ENCODE measurements at places on chromosomes 7 and 10.

GRCh38 chr10:113019692-113020474 lies 69.8 kb downstream of the TCF7L2 start:
- no peak for DNase-seq

DNA sequence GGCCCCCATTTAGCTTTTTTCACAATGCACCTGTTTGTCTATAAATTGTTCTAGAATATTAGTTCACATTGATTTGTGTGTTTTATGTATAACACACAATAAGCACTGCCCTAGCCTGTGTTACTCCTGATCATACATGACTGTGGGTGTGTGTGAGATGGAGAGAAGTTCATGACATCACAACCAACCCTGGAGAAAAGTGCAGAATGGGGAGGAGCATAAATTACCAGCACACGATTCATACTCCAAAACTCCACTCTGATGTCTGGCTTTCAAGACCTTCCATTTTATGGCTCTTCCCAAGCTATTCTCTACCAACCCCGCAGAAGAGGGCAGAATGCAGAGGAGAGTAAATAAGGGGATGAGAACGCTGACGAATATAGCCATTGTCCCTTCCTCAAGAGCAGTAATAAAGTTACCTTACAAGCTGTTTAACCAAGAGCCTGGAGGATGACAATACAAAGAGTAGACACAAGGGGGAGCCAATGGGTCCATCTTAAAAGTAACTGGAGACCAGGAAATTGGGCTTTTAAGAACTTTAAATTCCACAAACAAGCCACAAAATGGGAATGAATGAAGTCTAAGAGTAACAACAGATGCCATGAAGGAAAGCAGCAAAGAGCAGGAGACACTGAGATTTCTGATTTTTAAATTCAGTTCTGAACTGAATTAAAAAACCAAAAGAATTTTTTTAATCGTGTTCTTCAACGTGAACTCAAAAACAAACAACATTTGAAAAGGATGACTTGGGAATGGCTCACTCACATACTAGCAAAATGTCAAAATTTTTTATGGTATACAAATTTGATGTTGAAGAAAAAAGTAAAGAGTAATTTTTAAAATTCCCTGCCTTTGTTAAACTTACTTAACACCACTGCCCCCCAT lies 159.6 kb downstream of the PARD3 start:
- DNase-seq, result peak; percentile 48

GRCh38 chr10:110304394-110304779 lies 333 bp downstream of the SMNDC1 start:
- DNase-seq, result no peak

GRCh38 chr10:46227936-46228562 lies 58.7 kb upstream of the ANTXRL start:
- DNase-seq, result no peak

- DNase-seq, result no peak
Observed at GRCh38 chr10:614139-614711, 75.2 kb downstream of the DIP2C start.

- DNase-seq, result no peak
Observed at GRCh38 chr7:108094346-108094745, 35.8 kb downstream of the LAMB4 start.

DNA sequence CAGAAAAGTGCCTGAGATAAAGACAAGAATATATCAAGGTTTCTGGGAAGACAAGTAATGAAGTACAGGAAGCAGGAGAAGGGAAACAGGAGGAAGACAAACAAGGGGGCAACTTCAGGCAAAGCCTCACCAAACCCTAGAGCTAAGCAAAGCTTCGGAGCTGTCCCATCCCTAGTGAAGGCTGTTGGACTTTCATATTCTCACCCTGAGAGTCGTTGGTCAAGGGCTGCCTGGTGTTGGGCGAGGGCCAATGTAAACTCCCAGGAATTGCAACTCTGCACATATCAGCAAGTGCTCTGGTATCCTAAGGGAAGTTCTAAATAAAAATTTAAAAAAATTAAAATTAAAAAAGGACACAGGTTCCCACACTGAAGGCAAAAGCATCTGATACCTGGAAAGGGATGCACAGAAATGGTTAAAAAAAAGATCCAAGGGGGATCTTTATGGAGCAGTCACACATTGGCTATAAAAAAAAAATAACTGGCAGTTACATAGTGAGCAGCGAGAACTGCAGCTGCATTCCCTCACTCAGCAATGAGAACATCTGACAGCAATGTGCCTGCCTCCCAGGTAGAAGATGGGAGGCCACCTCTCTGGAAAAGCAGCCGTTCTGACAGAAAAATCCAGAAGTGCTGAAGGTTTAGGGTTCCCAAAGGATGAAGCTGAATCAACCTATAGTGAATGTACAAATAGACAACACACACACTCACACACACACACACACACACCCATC lies 304.7 kb downstream of the WDR11 start:
- no peak for DNase-seq

GRCh38 chr7:6228361-6229229 lies 43.8 kb downstream of the CYTH3 start:
- no peak for DNase-seq

GRCh38 chr7:121563177-121563576 lies 167.1 kb upstream of the FAM3C start:
- no peak for DNase-seq

- DNase-seq, result no peak
Observed at GRCh38 chr7:26580711-26581110, 283.7 kb downstream of the SKAP2 start.

- peak; percentile 29 for DNase-seq
Observed at GRCh38 chr7:104848138-104848990, 165.6 kb upstream of the KMT2E start.

DNA sequence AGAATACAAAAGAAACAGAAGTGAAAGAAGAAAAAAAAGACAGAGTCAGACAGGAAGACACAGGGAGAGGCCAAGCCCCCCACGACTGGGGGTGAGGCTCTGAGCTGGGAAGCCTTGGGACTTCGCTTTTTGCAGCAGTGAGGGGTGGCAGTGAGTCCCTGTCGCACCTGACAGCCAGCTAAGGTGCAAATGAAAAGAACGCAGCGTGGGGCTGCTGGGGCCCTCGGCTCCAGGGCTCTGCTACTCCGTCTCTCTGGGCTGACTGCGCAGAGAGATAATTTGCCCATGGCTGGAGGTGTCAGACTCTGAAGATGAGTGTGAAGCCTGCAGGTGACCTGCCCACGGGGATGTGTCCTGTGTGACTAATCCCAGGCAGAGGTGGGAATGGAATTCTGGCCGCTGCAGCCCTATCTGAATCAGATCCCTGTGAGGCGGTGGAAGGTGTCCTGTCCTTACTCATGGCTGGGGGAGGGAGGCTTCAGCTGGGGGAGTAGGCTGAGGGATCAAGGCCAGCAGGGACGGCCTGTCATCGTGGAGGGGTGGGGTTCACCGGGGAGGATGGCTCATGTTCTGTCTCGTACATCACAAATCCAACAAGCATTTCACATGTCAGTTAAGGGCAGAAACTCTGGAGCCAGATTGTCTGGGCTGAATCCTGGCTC lies 96.4 kb downstream of the SLIT1 start:
- DNase-seq, result no peak

GRCh38 chr10:18226336-18226735 lies 86.1 kb downstream of the CACNB2 start:
- no peak for DNase-seq

GRCh38 chr7:47225387-47226131 lies 356.4 kb downstream of the TNS3 start:
- no peak for DNase-seq

GRCh38 chr10:133379152-133379800 lies at the start of gene PAOX:
Gene PAOX (plus strand): TSS chr10:133379262. CDS start chr10:133379317, 55 bp downstream.
- peak; percentile 42 for DNase-seq

- DNase-seq, result no peak
Observed at GRCh38 chr10:63537536-63537935, 16.3 kb downstream of the REEP3 start.

GRCh38 chr10:84367256-84367655 lies 38.9 kb downstream of the CCSER2 start:
- DNase-seq, result no peak

DNA sequence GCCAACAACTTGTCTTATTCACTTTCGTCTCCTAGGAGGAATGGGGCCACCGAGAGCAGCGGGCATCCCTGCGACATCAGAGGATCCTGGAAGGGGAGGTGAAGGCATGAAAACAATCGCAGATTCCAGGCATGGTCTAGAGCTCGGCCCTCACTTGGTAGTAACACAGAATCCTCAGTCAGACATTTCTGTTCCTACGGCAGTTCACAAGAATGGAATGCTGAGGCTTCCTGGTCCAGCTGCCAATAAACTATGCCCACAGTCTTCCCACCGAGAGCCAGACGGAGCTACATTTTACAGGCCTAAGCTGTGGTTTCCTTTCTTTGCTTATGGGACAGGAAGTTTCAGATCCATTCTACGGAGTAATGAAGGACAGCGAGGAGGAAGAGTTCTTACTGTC lies 75.8 kb downstream of the OR13A1 start:
- DNase-seq, result no peak

GRCh38 chr7:129368389-129368986 lies 65.7 kb upstream of the STRIP2 start:
- DNase-seq, result no peak

DNA sequence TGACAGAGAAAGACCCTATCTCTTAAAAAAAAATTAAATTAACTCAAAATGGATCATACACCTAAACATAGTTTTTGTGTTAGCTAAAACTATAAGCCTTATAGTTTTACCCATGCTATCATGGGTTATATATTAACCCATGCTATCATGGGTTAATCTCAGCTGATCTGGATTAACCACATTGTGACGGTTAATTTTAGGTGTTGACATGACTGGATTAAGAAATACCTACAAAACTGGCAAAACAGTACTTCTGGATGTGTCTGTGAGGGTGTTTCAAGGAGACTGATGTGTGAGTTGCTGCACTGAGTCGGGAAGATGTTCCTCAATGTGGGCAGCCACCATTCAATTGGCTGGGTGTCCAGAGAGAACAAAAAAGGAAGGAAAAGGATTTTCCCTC lies 44.3 kb upstream of the FXYD4 start:
- DNase-seq, result no peak

GRCh38 chr7:127897704-127898454 lies 133.4 kb downstream of the LRRC4 start:
- peak; percentile 27 for DNase-seq

GRCh38 chr7:158508802-158509385 lies 78.7 kb downstream of the PTPRN2 start:
- DNase-seq, result no peak

DNA sequence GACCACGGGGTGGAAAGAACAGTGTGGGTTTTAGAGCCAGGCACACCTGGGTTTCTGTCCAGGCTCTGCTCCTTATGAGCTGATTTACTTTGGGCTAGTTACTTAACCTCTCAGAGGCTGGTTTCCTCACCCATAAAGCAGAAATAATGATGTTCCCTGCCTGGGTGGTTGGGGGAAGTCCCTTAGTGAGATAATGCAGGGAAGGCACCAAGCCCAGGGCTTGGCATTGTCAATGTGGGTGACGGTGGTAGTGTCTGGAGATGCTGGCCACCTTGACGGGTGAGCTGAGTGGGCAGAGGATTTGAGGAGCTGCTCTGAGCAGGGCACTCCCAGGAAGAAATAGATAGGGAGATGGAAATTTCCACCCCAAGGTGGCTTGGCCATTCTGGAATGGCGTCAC lies 65.2 kb downstream of the SH2D4B start:
- DNase-seq, result no peak

DNA sequence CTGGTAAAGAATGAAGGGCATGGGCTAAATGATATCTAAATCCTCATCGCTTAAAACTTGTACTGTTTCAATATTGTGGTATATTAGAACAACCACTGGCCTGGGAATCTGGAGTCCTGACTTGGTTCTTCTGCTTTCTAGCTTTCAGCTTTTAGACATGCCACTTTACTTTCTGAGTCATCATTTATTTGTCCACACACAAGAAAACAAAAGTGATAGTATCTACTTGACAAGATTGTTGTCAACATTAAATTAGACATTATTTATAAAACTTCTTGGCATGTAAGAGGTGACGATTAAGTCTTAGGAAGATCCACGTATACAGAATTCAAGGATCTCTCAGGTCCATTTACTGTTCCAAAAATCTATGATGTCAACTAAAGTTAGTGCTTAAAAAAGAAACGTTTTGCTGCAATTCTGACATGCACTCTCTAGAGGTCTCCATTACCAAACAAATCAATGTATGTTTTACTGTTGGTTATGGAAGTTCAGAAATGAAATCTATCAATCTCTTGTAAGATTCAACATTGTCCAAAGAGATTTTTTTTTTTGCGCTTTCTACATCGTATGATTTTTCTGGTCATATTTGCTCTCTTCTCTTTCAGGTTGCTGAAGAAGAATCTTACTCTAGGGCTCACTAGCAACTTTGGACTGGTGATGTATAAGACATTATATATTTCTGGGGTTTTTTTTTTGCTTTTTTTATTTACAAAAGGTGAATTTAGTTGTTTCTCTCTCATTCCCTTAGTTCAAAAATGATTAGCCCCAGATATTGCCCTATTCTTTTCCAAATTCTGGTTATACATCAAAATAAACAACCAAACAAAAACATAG lies 53.6 kb upstream of the DYNC1I1 start:
- DNase-seq, result no peak

DNA sequence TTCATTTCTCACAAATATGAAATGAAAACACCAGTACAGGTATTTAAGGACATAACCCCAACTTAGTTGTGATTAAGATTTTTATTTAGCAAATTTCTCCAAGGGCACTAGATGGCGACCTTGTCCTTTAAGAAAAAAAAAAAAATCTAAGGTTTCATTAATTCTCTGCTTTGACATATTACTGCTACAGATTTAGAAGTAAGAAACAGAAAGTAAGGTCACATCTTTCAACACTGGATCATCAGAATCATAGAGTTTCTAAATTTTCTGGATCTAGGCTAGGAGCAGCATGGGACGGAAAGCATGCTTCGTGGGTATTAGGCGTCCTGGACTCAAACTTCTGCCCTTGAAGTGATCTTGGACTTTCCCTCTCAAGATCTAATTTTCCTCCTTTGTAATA lies 85.5 kb upstream of the PRKG1 start:
- no peak for DNase-seq

DNA sequence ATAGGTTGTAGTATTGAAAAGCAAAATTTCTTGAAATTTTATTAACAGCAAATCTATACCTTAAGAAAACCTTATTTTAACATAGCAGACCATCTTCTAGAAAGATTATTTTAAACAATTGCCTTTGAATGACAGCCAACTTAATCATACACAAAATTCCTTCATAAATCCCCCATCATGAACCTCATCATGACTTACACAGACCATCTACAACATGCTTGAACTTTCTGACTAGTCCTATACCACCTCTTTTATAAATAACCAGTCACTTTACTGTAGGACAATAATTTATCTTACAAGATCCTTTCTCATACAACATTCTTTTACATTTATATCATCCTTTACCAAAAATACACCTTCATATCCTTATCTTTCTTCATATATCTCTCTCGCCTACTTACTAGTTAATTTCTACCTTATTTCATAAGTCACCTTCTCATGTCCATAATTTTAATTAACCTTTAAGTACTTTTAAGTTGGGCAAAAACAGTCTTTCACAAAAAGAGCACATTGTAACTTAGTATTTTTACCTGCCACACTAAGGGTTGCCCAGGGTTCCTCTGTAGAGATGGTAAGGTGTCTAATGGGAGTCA lies 16.6 kb upstream of the PTN start:
- DNase-seq, result no peak

- DNase-seq, result no peak
Observed at GRCh38 chr7:44629829-44630522, 23.5 kb downstream of the OGDH start.
